ENCODE measurements at places on chromosomes 2 and 18.

- DNase-seq = no peak
These were observed 113.0 kb upstream of the SLC1A4 start for GRCh38 chr2:64876137-64876647.

GRCh38 chr2:42795841-42796301 is 3.5 kb upstream of the HAAO start:
- no peak for DNase-seq

- no peak for DNase-seq
These were observed 31.2 kb downstream of the VSNL1 start for GRCh38 chr2:17571681-17572080.

GRCh38 chr2:32926708-32927084 is 20.1 kb upstream of the LTBP1 start:
- no peak for DNase-seq

DNA sequence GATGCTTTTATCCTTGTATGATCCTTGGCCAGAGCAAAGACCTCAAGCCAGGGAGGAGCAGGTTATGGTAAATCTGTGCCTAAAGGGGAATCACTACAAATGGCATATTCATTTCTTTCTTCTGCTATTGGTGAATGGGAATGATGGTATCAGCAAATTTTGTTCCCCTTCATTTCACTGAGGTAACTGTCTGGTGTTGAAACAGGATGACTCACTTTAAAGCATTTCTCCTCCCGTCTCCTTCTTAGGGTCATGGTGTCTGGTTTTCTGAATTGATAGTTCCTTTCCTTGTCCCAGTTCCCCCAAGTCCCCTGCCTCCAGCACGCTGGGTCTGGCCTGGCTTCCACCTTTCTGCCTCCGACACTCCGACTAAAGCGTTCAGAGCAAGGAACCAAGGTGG is 109.2 kb downstream of the MREG start:
- no peak for DNase-seq

DNA sequence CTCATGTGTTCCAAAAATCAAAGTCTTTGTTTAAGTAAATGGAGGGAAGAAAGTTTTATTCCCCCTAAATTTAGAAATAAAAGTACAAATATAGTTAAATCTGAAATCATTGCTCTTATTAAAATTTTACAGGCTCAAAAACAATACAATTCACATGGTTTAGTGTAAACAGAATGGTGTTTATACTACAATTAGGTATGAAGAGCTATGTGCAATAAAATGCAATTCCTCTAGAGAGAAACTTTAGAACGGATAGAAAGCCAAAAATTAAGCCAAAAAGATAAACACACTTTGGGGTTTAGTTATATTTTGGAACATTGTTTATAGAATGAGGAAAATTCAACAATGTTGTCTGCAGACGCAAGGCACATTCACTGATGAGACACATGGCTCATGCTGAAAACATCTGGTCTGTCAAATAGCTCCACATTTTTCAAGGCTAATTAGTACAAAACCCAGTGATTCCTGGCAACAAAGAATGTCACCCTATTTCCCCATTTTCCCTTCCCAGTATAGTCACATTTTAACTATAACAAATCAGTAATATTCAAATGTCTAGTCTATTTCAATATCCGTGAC is 103.3 kb downstream of the EXOC6B start:
- DNase-seq = no peak

- no peak for DNase-seq
These were observed 38.4 kb downstream of the CREG2 start for GRCh38 chr2:101348883-101349282.

- no peak for DNase-seq
These were observed 43.6 kb upstream of the PGAP1 start for GRCh38 chr2:196970099-196970498.

GRCh38 chr2:176066645-176067588 is 16.8 kb downstream of the EVX2 start:
- DNase-seq = no peak

GRCh38 chr2:76050196-76050595 is 339.5 kb upstream of the GCFC2 start:
- DNase-seq = no peak

DNA sequence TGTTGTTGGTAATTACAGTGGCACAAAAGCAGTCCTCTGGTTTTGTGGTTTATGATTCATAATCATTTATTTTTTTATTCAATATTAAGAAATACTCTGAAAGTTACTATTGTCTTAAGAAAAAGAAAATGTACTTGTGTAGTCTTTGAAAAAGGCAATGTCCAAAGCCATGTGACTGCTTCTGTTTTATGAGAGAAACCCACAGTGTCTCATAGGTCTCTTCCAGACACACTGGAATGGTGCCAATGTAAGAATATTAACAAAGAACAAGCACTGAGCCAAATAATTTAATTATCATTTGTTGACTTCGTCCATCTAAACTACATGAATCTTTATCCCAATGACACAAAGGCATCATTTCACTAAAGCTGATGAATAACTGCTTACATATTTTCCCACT is 62.5 kb downstream of the RPRM start:
- no peak for DNase-seq

DNA sequence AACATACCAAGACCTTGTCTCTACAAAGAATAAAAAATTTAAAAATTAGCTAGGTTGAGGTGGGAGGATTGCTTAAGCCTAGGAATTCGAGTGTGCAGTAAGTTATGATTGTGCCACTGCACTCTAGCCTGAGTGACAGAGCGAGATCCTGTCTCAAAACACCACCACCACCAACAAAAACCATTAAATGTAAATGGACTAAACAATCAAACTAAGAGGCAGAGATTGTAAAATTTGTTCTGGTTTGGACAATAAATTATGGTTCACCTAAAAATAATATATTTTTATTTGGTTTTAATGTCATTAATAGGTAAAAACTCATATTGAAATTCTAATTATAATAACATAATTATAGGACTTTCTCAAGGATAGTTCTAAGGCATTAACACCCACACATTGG is 9.9 kb upstream of the ATIC start:
- DNase-seq = no peak

DNA sequence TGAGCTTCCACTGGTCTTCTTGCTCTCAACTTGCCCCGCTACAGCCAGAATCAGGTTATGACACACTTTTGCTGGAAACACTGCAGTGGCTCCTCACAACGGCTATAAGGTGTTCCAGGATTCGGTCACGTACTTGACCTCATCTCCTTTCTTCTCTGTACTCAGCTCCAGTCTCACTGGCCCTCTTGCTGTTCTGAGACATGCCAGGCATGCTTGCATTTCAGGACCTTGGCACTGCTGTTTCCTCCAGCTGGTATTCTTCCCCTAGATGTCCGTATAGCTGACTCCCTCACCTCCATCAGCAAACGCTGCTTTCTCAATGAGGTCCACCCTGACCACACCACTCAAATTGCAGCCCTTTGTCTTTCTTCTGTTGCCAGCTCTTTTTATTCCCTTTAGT is 31.9 kb upstream of the C1GALT1C1L start:
- DNase-seq = no peak

DNA sequence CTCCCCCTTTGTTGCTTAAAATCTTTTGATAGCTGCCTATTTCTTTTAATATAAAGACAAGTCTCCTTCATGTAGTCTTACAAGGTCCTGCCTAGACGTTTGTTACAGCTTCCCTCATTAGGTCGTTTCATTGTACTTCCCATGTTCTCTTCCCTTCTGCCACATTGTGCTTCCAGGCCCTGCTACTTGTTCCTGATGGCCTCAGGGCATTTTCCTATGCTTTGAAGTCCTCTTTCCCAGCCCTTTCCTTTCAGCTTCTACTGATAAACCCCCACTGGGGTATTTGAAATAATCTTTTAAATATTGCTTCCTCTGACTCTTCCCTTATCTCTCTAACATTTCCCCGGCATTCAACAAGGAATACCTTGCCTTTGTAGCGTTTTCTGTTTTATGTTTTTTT is 67.4 kb downstream of the UBE2E3 start:
- DNase-seq = no peak

DNA sequence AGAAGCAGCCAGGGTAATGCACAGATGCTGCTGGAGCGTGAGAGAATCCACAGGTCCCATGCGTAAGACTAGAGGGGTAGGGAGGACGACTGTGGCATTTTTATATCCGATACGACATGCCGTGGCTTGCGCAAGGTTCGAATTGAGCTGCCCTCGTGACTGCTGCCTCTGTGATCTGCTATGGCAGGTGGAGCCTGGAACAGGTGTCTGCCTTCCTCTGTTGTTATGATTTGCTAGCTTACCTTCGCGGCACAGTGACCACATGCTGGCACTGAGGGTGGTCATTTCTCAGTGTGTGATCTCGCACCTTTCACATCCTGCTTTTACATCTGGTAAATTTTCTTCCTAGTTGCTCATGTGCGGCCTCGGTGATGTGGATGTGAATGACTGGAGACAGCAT is 240.2 kb downstream of the ALPK2 start:
- DNase-seq = no peak

DNA sequence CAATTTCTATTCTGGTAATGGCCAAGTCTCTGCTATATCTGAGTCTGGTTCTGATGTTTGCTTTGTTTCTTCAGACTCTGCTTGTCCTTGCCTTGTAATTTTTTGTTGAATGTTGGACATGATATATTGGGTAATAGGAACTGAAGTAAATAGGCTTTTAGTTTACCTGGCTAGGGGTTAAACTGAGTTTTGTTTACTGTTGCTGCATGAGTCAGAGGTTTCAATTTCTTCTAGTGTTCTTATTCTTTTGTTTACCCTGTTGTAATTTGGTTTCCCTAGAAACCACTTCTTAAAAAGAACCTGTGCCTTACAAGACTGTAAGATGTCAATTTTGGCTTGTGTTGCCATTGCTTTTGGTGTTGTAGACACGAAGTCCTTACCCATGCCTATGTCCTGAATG is 285.0 kb upstream of the KCNH7 start:
- no peak for DNase-seq

DNA sequence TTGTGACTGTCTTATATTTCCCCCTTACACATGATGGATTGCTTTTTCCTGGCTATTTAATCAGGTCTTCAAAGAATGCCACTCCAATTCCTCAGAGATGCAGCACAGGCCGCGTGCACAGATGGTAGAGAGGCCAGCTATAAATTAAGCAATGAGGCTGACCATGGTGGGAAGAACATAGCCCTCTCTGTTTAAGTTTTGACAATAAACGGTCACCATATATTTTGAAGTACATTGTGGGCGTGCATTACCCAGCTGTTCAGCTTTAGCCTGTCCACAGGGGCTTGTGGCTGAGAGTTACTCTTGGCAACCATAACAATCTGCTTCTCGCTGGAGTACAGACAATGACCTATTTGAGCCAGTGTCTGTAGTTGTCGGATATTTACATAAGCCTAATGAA is 730.8 kb downstream of the DCC start:
- no peak for DNase-seq

GRCh38 chr2:20352230-20352578 is 1.6 kb upstream of the PUM2 start:
- no peak for DNase-seq

DNA sequence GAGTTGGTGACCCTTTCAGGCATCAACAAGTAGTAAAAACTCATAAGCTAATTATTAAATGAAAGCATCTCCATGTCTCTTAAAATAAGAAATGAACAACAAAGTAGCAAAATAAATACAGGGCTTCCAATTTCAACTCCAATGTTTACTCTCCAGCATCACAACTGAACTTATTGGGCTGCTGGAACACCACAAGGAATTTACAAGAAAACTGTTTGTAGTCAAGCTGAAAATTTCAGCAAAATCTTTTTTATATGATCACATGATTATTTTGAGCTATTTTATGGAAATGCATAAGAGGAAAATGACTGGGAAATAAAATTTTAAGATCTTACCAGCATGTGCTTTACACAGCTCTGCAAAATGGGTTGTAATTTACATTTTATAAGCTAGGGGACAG is 28.1 kb downstream of the COBLL1 start:
- DNase-seq = no peak

GRCh38 chr2:45610281-45611019 is 617 bp downstream of the SRBD1 start:
- DNase-seq = peak; percentile 68

- no peak for DNase-seq
These were observed 50.5 kb upstream of the TUBA3D start for GRCh38 chr2:131425231-131425941.

DNA sequence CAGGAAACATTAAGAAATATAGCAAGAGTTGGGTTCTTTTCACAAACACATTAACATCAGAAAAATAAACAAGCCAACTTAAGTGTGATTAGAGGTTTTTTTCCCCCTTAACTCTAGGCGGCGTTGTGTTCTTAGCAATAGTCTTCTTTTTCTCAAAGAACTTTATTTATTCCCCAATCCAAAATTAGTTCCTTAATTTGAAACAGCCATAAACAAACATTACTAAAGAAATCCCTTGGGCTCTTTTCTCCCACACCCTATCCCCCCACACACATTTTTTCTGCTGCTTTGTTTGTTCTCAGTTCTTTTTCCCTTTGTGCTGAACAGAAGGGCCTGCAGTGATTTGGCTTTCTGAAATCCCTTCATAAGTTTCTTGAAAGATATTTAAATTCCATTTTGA is 13.2 kb upstream of the MYO1B start:
- DNase-seq = no peak

GRCh38 chr2:241068942-241069810 is 32.9 kb downstream of the MTERF4 start:
- DNase-seq = no peak

GRCh38 chr2:173370198-173370597 is 15.5 kb downstream of the CDCA7 start:
- DNase-seq = no peak

- no peak for DNase-seq
These were observed 90.1 kb upstream of the ARL5A start for GRCh38 chr2:151918308-151918707.

- DNase-seq = no peak
These were observed 25.6 kb upstream of the ZNF407 start for GRCh38 chr18:74571895-74572680.

DNA sequence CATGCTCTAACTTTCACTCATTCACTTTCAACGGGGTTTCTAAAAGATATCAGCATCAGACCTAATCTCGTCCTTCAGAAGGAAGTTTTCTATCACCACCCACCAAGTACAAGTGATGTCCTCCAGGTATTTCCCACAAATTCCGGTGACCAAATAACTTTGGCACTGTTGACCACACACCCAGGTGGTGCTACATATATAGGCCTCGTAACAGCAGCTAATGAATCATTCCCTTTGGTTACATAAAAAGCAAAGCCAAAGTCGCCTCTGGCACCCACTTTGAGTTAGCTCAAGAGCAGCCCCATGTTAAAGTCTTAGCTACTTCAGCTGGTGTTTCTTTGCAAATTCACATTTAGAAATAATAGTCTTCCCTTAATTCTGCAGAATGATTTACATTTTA is 138.2 kb upstream of the OSR1 start:
- DNase-seq = no peak

DNA sequence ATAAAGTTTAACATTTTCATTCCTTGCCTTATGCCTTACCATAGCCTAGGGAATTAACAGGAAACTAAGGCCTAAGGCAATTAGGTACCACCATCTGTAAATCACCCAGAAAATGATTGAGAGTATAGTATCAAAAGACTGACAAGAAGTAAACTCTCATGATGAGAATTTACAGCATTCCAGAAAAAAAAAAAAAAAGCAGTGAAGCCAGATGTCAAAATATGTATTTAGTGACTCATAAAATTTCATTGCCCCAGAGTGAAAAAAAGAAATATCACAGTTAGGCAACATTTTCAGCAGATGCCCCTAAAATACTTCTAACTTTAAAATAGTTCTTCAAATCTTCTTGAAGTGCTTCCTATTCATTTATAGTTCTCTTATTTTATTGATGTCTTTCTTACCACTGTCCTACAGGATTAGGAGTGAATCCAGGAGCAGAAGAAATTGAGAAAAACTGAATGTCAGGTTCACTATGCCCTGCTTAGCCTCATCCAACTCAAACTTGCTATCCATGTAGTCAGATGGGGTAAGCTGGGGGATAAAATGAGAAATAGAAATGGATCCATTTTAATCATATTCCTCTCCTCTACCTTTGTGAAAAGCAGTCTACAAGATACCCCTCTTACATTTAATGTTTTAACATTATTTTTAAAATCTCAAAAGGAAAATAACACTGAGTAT is 57.3 kb upstream of the TANK start:
- DNase-seq = no peak
